C1 segment of cervical spinal cord (tissue), 14 donors: ENCODE measurements at places on chromosomes 11 and 22.

DNA sequence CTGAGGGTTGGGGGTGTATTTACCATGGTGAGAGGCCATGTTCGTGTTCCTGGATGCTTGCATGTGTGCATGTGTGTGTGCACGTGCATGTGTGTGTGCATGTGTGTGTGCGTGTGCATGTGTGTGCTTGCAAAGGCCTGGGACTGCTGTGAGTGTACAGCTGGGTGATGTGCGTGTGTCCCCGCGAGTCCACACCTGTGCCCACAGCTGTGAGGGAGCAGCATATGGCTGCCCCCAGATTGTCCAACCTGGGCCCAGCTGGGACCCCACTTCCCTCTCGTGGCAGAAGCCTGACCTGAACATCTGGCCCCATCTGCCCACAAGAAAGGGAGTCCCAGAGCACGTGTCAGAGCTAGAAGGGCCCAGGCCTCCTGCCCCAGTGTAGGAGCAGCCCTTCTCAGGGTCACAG, 8.4 kb upstream of the CD248 start:
- no peak for DNase-seq

GRCh38 chr11:74784234-74784633, 35.6 kb downstream of the RNF169 start:
- no peak for DNase-seq

DNA sequence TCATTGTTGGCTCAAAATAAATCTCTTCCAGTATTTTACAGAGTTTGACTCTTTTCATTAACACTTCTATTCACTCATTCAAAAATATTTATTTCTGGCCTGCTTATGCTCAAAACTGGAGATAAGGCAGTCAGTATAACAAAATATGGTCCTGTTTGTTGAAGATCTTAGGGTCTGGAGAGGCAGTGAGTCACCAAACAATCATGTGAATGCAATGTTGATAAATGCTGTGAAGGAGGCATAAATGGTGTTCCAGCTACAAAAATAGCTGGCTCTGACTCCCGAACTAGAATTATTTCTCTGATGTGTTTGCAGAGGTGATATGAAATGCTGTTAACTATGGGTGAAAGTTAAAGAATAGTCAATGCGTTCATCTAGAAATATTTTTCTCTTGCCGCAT, 390.6 kb downstream of the AASDHPPT start:
- no peak for DNase-seq

- no peak for DNase-seq
These were observed 43.6 kb downstream of the COA4 start for GRCh38 chr11:73833067-73833466.

GRCh38 chr11:1942558-1943260, 4.4 kb upstream of the MRPL23 start:
- no peak for DNase-seq

- DNase-seq = peak; percentile 85
These were observed 24.4 kb upstream of the HSPA8 start for GRCh38 chr11:123086305-123086704.

GRCh38 chr22:42340829-42341383, 70.5 kb upstream of the TCF20 start:
- DNase-seq = peak; percentile 32

GRCh38 chr11:112583261-112583893, 322.7 kb upstream of the PLET1 start:
- no peak for DNase-seq

DNA sequence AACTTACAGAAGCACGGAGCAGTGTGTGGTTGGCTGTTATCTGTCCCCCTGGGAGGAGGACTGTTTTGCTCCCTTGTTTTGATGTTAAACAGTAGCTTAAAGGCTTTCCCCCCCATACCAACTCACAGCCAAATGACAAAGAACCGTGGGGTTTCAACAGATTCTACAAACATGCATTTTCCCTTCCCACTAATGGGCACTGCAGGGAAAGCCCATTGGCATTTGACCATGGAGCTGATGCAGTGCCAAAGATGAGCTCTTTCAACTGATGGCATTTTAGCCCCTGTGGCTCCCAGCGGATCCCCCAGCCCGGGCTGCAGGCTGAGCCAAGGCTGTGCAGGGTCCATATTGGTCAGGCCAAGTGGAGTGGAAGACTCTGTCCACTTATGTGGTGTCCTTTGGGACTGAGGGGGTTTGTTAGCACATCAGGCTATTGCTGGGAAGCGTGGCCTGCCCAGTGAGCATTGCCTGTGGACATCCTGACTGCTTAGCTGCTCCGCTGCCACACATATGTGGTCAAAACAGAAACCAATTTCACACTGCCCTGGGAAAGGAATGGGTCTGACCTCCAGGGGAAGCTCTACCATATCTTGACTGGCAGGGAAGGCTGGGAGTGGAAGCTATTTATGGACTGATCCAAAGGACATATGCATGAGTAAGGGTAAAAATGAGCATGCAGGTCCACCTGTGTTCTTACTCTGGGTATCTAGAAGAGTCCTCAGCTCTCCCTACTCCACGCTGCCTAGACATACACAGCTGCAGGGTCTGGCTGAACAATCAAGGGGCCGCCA, 116.4 kb upstream of the PARVA start:
- no peak for DNase-seq

- no peak for DNase-seq
These were observed 72.3 kb downstream of the TRIM44 start for GRCh38 chr11:35734669-35735410.

GRCh38 chr11:120184946-120185705, 25.7 kb upstream of the OAF start:
- no peak for DNase-seq

DNA sequence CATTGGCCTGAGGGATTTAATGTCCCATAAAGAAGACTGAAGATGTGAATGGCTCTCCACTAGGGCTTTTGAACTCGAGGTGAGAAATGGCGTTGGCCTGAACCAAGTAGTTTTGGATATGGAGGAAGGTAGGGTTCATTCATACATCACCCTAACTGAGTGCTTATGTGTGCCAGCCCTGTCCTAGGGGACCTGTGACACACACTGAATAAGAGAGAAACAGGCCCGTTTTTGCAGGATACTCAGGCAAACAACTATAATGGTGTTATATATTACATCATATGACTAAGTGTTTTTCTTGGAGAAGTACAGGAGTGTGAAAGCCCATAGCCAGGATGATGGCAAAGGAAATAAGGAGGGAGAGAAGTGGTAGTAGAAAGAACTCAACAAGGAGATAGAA, 368.1 kb downstream of the TMEM135 start:
- DNase-seq = no peak

DNA sequence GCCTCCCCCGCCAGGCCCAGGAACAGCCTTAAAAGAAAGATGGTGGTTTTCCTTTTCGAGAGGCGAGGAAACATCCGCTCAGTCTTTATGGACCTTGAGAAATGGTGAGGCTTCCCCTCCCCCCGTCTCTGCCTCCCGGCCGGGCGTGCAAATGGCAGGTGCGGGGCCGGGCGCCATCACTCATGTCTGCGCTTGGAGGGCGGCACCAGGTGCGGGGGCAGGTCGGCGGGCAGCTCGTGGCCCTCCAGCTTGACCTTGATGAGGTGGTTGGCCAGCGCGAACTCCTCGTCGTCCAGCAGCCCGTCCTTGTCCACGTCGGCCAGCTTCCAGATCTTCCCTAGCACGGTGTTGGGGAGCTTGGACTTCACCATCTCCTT, 9.7 kb upstream of the CDC42BPG start:
- DNase-seq = no peak

DNA sequence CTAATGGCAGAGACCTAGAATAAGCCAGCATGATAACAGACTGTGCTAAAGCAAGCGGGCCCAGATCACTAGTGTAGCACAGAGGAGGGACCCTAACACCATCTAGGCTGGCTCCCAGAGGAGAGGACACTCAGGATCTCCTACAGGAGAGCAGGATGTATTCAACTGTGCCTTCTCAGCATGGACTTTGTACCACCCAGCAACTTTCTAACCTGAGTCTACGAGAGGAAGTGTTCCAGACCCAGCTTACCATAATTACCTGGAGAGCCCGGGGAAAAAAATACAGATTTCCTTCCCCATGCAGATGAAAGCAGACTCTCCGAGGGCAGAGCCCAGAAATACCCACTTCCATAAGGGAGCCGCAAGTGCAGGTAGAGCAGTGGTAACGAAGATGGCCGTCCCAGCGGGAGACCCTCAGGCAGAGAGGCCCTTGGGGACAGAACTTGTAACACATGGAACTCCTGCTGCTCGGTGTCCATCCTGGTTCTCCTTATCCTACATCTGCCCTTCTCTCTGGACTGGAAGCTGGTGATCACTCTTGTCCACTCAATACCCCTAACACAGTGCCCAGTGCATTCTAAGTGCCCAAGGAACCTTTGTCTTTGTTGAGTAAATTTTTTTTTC, 20.2 kb downstream of the DDX25 start:
- DNase-seq = no peak

DNA sequence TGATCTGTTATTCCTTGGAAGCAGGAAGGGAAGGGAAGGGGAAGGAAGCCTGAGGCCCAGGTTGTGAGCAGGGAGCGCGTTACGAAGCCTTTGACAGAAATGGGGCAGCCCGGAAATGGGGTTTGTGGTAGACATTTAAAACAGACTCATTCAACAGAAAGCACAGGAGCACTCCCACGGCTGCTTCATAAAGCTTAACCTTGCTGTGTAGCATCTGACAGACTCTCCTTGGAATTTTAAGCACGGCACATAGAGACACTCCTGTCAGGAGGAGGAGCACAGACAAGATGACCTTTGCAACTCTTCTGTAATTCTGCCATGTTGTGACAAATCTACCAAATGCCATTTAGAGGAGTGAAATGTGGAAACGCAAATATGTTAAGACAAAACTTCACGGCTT, 131.6 kb downstream of the FBXO7 start:
- DNase-seq = no peak

- DNase-seq = no peak
These were observed 265.4 kb upstream of the PLET1 start for GRCh38 chr11:112525844-112526590.

DNA sequence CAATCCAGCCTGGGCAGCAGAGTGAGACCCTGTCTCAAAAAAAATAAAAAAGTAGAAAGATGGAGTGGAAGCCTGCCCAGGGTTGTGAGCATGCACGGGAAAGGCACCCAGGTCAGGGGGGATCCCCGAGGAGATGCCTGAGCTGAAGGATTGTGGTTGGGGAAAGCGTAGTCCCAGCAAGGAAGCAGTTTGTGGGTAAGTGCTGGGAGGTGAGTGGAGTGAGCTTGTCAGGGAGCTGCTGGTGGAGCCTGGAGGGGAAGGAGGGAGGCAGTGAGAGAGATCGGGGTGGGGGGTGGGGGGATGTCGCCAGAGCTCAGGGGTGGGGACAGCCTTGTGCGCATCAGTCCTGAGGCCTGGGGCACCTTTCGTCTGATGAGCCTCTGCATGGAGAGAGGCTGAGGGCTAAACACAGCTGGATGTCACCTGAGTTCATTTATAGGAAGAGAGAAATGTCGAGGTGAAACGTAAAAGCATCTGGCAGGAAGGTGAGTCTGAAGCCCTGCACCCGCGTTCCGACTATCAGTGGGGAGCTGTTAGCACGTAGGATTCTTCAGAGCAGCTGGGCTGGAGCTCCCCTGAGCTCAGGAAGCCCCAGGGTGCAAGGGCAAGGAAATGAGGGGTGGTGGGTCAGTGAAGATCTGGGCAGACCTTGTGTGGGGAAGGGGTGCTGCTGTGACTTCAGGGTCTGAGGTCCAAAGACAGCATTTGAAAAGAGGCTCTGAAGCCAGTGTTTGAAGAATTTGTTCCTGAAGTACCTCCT, 10.2 kb downstream of the TMEM121B start:
- no peak for DNase-seq

DNA sequence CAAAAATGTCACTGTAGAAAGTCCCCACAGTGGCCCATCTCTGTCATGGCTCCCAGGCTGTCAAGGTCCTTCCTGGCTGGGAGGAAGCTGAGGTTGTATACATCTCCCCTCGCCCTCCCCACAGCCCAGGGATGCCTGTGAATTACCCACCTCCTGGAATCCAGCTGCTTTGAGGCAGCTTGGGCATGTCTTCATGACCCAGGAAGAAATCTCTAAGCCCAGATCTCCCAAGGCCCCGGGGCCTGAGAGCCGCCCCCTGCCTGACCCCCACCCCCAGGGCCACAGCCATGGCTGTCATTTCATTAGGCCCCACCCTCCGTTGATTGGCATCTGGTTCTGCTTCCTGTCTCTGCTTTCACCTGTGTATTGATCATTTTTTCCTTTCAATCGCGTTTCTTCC, 207.5 kb downstream of the TBC1D22A start:
- no peak for DNase-seq

- no peak for DNase-seq
These were observed 563 bp upstream of the ENDOD1 start for GRCh38 chr11:95088946-95089619.

- no peak for DNase-seq
These were observed 299.0 kb downstream of the NTM start for GRCh38 chr11:131669401-131669780.

- DNase-seq = no peak
These were observed 252.8 kb upstream of the CTSC start for GRCh38 chr11:88590361-88590760.

GRCh38 chr11:76104285-76104684, 102.0 kb downstream of the WNT11 start:
- DNase-seq = no peak

- DNase-seq = no peak
These were observed 18.1 kb upstream of the LUZP2 start for GRCh38 chr11:24478718-24479117.

DNA sequence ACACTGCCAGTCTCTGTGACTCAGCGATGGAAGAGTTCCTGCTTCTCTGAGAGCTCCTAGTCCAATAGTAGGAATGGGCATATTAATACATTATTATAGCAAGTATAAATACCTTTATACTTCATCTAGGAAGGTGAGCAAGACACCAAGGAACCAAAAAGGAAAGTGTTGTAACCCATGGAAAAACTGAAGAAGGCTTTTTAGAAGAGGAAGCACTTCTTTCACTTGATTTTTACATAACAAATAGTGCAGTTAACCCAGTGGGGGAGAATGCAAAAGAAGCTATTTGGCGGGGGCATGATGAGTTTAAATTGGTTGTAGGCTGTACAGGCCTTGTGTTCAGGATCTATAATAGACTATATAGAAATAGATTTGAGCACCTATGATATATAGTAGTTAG, 31.2 kb upstream of the C11orf87 start:
- DNase-seq = no peak

DNA sequence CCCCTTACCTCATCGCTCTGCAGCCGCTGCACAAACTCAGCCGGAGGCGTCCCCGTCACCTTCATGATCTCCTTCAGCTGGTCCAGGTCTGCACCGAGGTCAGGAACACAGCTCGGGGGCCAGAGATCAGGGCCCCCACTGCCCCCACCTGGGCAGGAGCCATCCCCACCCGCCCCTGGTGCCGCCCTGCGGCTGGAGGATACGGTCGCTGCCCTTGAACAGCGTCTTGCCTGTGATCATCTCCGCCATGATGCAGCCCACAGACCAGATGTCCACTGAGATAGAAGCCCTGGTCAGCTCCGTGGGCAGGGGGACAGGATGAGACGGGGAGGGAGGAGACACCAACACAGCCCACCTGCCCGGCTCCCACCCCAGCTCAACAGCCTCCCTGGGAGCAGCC, 4.5 kb upstream of the HDAC10 start:
- no peak for DNase-seq

- no peak for DNase-seq
These were observed 22.5 kb downstream of the CABP7 start for GRCh38 chr22:29742326-29742725.

DNA sequence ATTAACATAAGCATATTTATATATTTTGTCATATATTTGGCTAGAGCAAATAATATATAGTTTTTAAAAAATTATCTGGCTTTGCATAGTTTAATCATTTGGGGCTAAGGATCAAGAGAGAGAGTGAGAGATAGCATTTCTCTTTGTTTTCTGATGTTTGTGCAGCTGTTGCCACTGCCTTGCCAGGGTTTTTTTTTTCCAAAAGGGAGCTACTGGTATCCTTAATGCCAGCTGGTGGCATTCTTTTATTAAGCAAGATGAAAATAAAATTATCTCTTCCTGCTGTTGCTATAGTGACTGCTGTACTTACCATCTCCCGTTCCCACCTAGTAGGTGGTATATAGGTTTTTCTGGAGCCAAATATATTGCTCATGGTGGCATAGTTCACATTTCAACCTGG, 793.3 kb upstream of the ARHGAP42 start:
- DNase-seq = no peak
